AG10803 (cell line): ENCODE measurements at places on chromosomes 4 and X.

GRCh38 chrX:105635794-105636193 lies 186.5 kb upstream of the NRK start:
- DNase-seq, result no peak

DNA sequence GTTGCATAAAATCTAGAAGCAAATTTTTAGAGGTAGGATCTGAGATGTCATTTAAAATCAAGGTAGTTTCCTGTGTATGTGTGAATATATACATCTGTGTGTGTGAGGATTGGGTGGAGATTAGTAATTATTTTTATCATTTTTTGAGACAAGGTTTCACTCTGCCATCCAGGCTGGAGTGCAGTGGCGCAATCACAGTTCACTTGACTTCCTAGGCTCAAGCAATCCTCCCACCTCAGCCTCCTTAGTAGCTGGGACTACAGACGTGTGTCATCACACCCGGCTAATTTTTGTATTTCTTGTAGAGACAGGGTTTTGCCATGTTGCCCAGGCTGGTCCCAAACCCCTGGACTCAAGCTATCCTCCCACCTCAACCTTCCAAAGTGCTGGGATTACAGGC lies 188.3 kb downstream of the RAPGEF2 start:
- no peak for DNase-seq

DNA sequence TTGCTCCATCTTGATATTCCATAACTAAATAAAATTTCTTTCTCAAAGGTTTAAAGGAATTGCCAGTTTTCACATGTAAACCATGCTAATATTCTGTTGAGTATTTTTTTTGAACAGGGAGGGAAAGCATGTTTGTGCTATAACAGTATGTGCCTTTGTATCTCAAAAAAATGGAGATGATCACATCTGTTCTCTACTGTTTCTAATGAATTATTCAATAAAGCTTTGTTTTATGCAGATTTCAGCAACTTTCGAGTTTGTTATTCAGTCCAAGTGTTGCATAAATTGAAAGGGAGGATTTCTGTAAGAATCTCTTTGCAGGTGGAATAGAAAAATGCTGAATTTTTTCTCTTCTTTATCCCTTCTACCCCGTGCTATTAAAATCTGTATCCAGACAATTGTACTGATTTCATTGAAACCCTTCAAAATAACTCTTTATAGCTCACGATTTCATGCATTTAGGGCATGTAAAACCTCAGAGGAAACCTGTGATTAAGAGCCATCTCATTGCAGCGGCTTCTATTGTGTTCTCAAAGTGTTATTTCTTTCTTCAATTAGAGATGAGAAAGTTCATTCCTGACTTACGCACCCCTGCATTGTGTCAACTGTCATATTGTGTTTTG lies 42.1 kb downstream of the NEIL3 start:
- no peak for DNase-seq

GRCh38 chrX:48960291-48960690 lies 2.9 kb upstream of the OTUD5 start:
- DNase-seq, result no peak

DNA sequence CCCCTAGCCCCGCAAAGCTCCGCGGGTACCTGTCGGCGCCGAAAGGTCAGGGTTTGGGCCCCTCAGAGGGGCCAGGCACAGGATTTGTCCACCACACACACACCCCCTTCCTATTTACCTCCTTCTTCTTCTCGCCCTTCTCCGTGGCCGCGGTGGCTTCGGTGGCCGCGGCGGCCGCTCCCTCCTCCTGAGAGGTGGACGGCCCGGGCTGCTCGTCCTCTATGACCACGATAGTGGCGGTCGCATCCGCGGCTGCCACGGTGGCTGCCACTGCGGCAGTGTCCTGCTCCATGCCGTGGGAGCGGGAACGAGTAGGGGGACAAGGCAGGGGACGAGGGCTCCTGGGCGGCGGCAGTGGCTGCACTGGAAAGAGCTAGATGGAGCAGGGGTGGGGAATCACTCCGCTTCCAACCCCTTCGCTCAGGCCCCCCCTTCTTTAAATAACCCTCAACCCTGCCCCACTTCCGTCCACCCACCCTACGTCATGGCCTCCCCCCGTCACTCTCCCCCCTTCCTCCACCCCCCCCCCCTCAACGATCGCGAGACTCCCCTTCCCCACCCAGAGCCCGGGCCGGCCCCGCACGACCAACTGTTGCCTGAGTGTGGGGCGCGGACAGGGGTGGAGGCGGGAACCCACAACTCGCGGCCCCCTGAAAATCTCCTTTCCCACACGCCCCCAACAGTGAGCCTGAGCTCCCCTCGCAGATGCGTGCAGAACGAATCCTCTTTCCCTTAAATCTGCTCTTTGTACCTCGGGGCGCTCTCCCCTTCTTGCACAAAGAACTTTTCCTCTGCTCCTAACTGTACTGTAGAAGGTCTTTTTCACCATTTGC lies at the start of gene SMARCA1:
TSS of gene SMARCA1 (minus strand) at position 412 of the 833 bp plus-strand sequence. CDS start at position 292, 120 bp downstream.
- DNase-seq, result peak; percentile 61

DNA sequence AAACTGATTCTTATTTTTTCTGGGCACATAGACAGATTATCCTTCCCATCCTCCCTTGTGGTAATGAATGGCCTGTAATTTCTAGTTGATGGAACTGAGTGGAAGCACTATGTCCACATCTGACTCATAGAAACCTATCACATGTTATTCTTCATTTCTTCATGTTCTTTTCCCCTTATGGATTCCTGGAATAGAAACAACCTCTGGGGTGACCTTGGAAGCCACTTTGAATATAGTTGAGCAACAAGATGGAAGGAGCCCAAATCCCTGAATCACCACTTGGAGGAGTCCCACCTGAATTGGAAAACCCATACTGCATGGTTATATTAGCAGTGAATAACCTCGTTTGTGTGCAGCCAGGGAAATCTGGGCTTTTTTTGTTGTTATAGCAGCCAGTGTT lies 137.8 kb downstream of the MID1IP1 start:
- peak; percentile 57 for DNase-seq

DNA sequence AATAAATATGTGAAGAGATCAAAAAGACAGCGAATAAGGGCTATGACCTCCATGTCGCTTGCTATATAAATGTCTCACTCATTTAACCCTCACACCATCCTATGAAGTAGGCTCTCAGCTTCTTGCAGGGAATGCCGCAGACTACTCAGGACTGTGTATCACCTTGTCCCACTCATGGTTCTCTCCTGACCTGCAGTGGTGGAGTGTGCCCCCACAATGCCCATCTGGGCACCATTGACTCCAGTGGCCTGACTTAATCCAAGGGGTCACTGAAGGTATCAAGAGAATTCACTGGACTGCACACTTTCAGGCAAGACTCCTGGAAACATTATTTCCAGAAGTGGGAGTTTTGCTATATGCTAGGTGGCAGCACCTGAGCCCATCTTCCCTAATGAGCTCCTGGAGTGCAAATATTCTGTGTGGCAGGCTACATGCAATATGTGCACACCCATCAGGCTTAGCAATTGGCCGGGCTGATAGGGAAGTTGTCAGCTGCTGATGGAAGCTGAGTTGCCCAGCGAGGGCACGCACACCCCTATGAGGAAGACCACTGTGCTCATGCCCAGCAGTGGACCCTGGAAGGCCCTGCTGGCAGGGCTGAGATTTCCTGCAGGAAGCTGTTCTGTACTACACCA lies 8.2 kb upstream of the EFNB1 start:
- no peak for DNase-seq

DNA sequence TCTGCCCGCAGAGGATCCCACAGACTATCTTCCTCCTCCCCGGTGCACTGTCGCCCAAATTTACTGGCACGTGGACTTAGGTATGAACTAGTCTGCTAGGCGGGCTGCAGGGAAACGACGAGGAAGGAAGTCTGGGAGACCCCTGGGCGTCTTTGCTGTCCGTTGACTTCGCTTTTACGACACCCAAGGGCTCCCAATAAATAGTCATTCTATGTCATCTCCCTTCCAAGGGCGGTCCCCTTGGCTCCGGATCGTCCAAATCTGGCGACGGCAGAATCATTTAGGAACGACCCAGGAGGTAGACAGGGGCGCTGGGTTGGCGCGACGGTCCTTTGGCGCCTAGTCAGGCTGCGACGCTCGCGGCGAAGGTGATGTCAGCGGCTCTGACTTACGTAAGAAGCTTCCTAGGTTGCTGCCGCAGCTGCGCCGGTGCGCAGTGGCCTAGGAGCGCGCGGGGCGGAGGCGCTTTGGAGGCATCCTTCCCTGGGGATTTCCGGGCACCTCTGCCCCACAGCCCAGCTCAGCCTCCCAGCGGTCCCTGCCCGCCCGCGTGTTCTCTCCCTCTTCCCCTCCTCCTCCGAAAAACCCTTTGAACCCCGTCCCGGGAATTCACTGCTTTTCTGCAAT lies 2.2 kb downstream of the NHS start:
- peak; percentile 50 for DNase-seq

GRCh38 chr4:19164334-19164733 lies 1087.4 kb upstream of the SLIT2 start:
- DNase-seq, result no peak

GRCh38 chrX:538311-538710 lies 92.3 kb upstream of the SHOX start:
- peak; percentile 50 for DNase-seq

- peak; percentile 35 for DNase-seq
Measured at GRCh38 chr4:26218677-26219605, 101.9 kb upstream of the RBPJ start.

GRCh38 chr4:86977621-86978184 lies 42.9 kb downstream of the AFF1 start:
- peak; percentile 19 for DNase-seq

GRCh38 chrX:38919202-38919601 lies 117.9 kb downstream of the MID1IP1 start:
- DNase-seq, result no peak

DNA sequence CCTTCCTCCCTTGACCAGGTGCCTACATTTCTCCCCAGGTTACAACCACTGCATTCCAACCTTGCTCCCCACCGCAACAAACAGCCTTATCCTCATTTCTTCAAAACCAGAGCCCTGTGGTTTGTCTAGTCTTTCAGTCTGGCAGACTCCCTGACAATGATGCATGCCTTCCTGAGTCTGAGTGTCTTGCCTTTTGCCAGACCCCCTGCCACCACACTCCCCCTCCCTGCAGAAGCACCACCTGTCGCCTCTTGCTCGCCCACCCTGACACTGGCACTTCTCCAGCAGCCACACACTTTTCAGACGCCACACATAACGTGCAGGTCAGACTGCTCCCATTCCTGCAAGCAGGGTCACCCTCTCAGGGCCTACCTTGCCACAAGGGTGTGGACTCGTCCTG lies 349.2 kb upstream of the NOCT start:
- DNase-seq, result no peak
